ENCODE measurements at places on chromosomes 7 and 10. TPM values are rescaled to one million over a fixed set of nuclear protein-coding genes. Genes with fewer than 3 reads are reported as not detected.

DNA sequence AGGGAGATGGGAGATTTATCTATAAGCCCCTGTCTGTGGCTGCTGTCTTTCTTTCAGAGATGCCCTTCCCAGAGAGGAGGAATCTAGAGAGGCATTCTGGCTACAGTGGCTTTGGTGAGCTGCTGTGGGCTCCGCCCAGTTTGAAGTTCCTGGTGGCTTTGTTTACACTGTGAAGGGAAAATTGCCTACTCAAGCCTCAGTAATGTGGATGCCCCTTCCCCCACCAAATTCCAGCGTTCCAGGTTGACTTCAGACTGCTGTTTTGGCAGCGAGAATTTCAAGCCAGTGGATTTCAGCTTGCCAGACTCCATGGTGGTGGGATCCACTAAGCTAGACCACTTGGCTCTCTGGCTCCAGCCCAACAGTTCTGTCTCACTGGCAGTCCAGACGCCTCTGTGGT is 951.6 kb downstream of the CCSER2 start:
- no peak for DNase-seq

DNA sequence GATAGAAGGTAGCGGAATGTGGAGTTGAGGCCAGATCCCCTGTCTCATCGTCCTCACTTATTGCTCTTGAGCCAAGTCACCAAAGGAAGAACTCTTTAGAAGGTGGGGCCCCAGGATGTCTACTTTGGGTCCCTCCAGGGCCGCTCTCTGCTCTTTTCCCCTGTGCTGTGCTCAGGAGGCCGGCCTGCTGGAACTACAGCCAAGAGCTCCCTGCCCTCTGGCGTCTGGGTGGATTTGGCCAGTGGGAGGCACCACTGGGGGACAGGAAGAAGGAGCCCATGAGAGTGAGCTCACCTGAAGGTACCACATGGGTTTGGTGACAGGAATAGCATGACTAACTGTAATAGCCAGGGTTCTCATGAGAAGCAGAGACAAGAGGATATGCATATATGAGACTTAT is 97.7 kb upstream of the FAM180A start:
- no peak for DNase-seq

GRCh38 chr10:110365356-110366143 is 60.8 kb upstream of the SMNDC1 start:
- DNase-seq: no peak

Gene PLEKHS1
- total RNA-seq: not detected

GRCh38 chr10:57624066-57624465 is 643.6 kb downstream of the IPMK start:
- DNase-seq: no peak

Gene EMX2
- total RNA-seq: not detected

- no peak for DNase-seq
These were observed 38.7 kb downstream of the UBE3C start for GRCh38 chr7:157177333-157177982.

DNA sequence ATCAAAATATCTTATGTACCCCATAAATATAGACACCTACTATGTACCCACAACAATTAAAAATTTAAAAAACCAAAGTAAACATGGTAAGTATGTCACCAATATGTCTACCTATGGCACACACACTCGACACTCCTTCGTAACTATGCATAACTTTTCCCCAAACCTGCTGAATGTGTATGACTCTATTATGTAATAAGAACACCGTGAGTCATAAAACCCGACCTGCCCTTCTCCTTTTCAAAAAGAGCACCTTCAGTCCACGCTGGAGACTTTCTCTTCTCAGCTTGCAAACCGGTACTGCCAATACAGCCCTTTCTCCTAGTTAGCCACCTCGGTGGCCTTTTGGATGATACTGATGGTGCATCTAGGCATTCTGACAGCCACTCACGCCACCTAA is 186.3 kb downstream of the PRPF18 start:
- no peak for DNase-seq

DNA sequence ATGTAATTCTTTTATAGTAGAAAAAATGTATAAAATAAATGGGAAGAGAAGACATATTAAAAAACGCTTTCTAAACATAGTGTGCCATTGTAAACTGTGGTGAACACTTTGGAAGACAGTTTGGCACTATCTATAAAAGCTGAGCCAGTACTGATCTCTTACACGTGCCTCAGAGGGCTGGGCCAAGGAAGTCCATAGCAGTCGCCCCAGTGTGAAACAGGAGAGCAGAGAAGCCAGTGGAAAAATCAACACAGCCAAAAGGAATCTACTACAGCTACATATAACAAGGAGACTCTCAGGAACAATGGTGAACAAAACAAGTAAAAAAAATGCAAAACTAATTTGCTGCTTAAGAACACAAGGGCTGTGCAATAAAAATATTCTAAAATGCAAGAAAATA is 20.6 kb downstream of the SEPHS1 start:
- DNase-seq: no peak

DNA sequence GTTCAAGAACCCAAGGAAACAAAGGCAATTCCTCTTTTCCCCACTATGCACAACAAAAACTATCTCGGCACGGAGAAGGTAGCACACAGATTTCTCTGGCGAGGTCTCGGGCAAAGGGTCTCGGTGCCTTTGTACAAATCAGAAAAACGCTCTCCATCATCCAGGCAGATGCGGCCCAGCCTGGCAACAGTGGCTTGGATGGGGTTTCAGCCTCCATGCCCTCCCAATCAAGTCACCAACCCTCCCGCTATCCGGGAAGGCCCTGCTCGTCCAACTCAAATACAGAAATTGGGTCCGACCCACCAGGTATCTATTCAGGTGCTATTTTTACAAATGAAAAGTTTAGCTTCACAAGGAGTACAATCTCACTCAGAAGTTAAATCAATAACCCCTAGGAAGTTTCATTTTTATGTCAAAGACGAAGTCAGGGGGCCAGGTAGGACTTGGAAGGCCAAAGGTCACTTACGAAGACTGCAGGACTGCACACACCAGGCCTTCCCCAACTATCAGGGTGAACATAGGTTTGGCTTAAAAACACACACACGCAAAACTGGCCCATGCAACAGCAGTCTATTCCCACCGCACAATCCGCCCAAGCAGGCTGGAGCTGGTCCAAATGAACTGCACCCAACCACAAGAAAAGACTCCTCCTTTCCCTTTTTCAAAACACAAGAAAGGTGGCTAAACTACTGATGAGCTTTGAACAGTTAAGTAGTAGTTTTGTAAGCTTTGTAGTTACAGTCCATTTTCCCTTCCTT is 43.0 kb downstream of the GNA12 start:
- peak; percentile 26 for DNase-seq

- no peak for DNase-seq
These were observed 32.5 kb downstream of the ZNF438 start for GRCh38 chr10:30999070-30999712.

Gene GIMAP2
- total RNA-seq: 1.2 TPM

Gene TMEM273
- total RNA-seq: 63.1 TPM

DNA sequence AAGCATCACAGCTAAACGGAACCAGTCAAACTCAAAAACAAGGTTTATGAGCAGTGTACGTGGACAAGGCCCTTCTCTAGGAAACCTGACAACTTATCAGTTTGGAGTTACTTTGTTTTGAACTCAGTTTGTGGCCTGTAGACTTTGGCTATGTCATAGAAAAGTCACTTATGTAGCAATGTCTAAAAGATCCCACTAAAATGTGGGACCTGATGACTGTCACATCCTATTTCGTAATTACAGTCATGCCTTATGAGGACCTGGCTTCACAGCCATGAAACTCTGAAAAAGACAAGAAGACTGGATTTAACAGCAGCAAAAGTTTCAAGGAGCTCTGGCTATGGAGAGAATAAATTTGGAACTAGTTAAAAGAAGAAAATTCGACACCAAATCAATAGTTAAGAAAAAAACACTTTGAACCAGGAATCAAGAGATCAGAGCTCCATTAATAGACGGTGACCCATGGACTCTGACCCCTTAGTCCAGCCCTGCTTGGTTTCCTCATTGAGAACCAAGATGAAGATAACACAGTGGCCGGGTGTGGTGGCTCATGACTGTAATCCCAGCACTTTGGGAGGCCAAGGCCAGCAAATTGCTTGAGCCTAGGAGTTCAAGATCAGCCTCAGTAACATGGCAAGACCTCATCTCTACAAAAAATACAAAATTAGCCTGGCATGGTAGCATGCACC is 204.3 kb downstream of the SFMBT2 start:
- no peak for DNase-seq

DNA sequence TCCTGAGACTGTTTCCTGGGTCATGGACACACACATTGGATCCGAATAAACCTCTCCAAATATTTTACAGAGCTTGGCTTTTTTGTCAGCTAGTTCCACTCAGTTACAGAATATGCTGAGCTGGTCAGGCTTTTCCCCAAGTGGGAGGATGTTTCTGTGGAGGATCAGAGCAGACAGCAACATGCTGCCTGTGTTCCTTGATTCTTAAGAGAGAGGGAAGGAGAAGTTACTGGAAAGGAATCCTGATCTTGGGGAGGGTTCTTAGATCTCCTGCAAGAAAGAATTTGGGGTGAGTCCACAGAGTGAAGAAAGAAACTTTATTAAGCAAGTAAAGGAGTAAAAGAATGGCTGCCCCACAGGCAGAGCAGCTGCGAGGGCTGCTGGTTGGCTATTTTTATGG is 76.8 kb upstream of the RPA3 start:
- no peak for DNase-seq

DNA sequence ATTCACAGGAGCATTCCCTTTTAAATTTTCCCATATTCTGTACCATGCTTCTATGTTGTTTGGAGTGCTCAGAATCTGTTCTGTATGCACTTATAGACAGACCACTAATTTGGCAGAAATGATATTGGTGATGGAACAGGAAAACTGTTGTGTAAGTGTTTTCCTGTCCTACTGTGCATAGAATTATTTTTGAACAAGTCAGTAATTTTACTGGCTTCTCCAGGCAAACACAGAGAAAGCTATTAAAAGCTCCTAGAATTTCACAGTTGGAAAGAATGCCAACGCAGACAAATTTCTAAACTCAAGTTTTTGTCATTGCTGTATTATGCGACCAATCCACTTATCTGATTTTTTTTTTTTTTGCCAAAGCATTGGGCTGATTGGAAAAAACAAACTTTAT is 55.7 kb downstream of the ANKMY2 start:
- no peak for DNase-seq

DNA sequence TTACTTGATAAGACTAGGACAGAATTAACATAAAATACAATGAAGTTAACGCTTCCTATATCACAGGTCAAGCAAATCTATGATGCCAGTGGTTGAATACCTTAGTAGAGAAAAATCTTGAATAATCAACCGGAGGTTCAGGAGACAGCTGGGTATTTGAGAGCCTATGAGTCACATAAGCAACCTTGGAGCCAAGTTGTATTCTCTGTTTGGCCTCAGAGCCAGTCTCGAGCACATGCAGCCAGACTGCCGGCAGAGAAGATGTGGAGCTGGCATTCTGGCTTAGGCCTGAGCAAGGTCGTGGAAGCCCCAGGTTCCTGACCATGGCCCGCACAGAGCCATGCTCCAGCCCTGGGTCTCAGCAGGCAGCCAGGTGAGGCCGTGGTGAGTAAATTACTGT is 90.3 kb downstream of the FAM204A start:
- no peak for DNase-seq

Gene TMEM168
- 27.3 TPM for total RNA-seq

Gene PCLO
- total RNA-seq: not detected

GRCh38 chr10:78543749-78544362 is 510.2 kb downstream of the RPS24 start:
- DNase-seq: no peak

DNA sequence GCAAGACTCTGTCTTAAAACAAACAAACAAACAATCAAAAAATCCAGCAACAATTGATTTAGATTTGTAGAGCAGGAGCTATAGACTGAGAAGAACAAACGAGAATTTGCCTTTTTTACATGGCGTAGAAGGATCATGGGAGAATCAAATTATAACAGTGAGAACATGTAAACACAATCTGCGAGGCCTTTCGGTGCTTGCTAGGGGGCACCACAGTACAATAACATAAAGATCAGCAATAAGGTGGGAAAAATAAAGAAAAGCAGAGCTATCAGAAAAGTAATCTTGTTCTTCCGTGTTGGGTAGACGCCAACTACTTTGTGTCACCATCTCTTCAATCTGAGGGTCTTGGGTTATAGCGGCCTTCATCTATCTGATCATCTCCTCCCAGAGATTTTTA is 82.2 kb downstream of the NOD1 start:
- DNase-seq: no peak

Gene PLA2G12B
- not detected for total RNA-seq

Measured in K562 (cell line).